ENCODE measurements at places on chromosomes 16 and 17.
A peak's percentile ranks its signal among the peaks of the same experiment; 100 is the strongest.

- no peak for DNase-seq
Measured at GRCh38 chr16:60107871-60108270, 1373.8 kb upstream of the GOT2 start.

DNA sequence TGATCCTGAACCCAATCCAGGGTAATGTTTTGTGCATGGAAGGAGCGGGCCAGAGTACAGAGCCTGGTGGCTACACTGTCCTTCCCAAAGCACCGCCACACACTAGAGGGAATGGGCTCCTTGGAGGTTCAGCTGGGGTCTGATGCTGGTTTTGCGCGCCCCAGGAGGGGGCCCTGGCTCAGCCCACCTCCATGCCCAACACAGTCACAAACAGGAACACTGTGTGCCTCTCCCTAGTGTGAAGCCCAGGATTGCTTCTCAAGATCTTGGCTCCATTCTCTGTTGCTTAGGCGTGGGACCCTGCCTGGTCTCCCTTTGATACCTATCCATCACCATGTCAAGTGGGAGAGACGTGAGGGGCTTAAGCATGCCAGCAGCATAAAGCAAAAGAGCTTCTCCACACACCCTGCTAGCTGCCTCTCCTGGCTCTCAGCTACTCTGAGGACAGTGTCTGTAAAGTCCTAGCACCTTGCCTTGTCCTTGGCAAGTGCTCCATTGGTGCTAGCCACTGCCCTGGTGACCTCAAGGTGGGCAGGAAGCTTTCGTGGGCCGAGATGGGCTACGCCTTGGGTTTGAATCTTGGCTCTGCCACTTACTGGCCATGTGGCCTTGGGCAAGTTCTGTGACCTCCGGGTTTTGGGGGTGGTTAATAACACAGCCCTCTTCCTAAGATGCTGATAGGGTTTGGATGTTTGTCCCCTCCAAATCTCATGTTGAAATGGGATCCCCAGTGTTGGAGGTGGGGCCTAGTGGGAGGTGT lies 122.2 kb downstream of the C16orf78 start:
- DNase-seq = no peak

- DNase-seq = no peak
Measured at GRCh38 chr16:17744921-17745572, 274.3 kb upstream of the XYLT1 start.

DNA sequence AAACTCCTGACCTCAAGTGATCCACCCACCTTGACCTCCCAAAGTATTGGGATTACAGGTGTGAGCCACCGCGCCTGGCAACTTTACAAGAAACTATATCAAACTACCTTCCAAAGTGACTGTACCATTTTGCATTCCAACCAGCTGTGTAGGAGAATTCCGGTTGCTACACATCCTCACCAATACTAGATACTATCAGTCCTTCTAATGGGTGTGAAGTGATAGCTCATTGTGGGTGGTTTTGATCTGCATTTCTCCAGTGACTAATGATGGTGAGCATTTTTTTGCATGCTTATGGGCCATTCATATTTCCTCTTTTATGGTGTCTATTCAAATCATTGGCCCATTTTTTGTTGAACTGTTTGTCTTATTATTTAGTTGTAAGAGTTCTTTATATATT lies 37.7 kb downstream of the SCNN1B start:
- no peak for DNase-seq

DNA sequence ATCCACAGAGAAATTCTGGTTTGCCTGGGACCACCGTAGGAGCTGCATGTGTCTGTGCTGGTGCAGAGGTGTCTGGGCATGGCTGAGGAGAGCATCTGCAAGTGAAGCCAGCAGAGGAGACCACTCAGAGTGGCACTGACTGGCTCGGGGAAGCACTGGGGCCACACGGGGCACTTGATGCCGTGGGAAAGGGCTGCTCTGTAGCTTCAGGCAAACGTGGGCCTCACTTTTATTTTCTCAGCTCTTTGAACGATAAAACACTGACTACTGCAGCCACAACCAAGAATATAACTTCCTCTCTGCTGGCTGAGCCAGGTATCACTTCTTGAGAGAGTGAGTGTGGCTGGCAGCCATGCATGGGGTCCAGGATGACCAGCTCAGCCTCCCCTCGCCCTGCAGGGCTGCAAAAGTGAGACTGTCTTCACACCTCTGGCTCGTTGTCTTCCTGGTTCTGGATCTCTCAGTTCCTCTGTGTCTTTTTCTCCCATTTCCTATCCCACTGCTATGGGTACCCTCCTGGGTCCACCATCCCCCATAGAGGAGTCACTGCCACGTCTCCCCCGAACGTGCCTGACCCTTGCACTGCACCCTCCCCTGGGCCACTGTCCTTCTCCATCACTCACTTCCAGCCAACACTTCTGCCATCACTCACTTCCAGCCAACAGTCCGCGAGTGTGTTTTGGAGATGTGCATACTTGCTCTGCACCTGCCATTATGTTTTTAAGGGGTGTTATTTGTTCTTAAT lies 201.4 kb upstream of the CHMP6 start:
- peak; percentile 18 for DNase-seq

DNA sequence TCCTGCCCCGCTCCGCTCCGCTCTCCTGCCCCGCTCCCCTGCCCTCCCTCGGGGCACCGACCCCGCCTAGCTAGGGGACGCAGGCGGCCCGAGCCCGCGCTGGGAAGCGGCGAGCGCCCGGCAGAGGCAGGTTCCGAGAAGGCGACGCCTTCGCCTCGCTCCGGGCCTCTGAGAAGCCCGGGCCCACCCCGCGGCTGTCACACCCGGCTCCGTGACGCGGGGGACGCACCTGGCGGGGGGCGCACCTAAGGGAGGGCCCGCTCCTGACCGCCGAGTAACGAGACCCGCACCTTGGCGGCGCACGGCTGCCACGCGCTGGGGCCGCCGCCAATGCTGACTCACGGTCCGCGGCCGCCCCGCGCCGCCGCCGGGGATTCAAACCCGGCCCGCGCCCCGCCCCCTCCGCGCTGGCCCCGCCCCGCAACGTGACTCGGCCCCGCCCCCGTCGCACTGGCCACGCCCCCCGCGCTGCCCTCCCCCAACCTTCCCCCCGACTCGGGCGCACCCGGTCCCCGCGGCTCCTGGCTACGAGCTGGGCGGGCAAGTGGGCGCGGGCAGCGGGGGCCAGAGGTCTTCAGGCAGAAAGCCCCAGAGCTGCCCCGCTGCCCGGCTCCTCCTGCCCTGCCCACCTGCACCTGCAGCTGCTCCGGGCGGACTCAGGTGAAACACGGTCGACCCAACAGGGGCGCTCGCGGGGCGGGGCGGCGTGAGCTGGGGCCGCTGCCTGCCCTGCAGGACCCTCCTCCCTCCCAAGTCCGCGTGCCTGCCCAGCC lies 27.8 kb downstream of the GNPTG start:
- peak; percentile 73 for DNase-seq

- DNase-seq = no peak
Measured at GRCh38 chr16:88875703-88876234, 9.3 kb upstream of the PABPN1L start.

DNA sequence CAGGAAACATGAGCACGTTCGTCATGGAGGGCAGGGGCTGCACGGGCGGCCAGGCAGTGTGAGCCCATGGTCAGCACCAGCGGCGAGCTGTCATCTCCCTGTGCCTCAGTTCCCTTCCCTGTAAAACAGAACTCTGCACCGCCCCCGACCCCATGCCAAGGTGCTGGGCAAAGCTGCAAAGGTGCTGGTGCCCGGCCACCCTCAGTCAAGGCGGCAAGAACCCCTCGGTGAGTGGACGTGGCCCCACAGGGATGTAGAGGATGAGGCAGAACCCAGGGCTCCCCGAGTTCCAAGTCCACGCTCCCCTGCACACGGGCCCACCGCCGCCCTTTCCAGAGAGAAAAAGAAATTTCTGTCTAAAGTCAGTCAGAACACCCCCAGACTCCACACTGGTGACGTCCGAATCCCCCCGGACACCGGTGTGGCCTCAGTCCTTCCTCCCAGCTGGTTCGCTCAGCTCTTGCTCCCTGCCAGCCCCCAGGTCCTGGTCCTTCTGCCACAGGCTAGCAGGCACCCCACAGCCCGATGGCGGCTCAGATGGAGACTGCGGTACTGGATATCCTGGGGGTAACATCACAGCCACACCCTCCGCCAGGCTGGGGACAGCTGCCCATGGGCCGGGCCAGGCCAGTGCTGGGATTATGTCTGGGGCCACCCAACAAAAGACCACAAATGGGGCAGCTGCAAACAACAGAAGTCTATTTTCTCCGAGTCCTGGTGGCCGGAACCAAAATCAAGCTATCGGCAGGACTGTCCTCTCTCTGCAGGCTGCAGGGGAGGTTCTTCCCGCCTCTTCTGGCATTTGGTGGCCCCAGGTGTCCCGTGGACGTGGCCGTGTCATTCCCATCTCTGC lies 14.4 kb upstream of the BAHCC1 start:
- DNase-seq = no peak

GRCh38 chr17:18949566-18949965 lies 2.4 kb upstream of the SLC5A10 start:
- DNase-seq = no peak

- no peak for DNase-seq
Measured at GRCh38 chr16:497258-497657, 30.3 kb upstream of the CAPN15 start.

DNA sequence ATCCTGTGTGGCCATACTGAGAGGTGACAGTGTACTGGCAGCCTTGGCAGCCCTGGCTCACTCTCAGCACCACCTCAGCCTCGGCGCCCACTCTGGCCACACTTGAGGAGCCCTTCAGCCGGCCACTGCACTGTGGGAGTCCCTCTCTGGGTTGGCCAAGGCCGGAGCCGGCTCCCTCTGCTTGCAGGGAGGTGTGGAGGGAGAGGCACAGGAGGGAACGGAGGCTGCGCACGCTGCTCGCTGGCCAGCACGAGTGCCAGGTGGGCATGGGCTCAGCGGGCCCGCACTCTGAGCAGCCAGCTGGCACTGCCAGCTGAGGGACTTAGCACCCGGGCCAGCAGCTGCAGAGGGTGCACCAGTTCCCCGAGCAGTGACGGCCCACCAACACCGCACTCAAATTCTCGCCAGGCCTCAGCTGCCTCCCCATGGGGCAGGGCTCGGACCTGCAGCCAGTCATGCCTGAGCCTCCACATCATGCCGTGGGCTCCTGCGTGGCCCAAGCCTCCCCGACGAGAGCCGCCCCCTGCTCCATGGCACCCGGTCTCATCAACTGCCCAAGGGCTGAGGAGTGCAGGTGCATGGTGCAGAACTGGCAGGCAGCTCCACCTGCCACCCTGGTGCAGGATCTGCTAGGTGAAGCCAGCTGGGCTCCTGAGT lies 184.4 kb upstream of the TOX3 start:
- DNase-seq = no peak

DNA sequence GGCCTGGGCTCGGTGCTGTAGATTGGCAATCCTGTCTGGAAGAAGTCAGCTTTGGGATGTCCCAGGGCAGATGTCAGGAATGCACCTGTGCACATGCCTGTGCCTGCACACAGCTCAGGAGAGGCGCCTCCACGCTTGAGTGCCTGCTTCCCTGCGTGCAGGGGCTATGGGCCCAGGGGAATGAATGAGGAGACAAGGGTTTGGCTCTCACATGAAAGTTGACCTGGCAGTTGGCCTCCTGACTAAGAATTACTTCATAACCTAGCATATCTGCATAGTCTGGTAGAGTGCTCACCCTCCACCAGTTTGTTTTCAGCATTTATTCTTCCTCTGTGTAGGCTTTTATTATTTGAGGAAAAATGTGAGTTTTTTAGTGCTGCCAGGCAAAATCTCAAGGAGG lies 50.0 kb downstream of the PLD6 start:
- DNase-seq = no peak

- no peak for DNase-seq
Measured at GRCh38 chr16:3838600-3839401, 41.7 kb downstream of the CREBBP start.

- no peak for DNase-seq
Measured at GRCh38 chr17:10879190-10879836, 41.4 kb upstream of the PIRT start.

GRCh38 chr17:19730843-19731242 lies 14.5 kb upstream of the SLC47A2 start:
- DNase-seq = no peak

DNA sequence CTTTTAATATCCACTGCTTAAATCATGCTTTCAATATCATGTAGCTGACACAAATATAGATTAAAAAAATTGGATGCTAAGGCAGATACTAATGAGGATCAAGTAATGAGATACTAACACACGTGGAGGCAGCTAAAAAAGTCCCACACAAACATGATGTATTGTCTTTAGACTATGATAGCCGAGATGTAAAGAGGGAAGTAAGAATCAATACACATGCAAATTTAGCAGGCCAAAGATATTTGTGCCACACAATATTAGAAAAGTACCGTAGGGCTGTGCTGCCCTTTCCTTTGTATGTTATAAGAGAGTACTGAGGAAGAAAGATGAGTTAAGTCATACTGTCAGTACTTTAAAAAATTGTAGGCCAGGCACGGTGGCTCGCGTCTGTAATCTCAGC lies 51.4 kb upstream of the STAC2 start:
- no peak for DNase-seq

- no peak for DNase-seq
Measured at GRCh38 chr16:73025151-73025855, 22.6 kb downstream of the ZFHX3 start.

DNA sequence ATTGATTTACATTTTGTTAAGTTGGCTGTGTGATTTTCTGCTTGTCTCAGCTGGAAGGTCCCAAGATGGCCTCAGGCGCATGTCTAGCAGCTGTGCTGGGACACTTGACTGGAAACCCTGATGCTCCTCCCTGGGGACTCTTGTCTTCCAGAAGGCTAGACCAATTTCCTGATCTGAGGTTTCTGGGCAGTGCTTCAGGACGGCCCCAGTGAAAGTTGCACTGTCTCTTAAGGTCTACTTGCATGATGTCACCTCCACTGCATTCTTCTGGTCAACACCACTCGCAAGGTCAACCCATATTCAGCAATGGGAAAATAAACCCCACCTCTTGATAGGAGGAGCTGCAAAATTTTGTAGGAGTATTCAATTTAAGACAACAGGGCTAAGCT lies 116.0 kb downstream of the SALL1 start:
- no peak for DNase-seq

DNA sequence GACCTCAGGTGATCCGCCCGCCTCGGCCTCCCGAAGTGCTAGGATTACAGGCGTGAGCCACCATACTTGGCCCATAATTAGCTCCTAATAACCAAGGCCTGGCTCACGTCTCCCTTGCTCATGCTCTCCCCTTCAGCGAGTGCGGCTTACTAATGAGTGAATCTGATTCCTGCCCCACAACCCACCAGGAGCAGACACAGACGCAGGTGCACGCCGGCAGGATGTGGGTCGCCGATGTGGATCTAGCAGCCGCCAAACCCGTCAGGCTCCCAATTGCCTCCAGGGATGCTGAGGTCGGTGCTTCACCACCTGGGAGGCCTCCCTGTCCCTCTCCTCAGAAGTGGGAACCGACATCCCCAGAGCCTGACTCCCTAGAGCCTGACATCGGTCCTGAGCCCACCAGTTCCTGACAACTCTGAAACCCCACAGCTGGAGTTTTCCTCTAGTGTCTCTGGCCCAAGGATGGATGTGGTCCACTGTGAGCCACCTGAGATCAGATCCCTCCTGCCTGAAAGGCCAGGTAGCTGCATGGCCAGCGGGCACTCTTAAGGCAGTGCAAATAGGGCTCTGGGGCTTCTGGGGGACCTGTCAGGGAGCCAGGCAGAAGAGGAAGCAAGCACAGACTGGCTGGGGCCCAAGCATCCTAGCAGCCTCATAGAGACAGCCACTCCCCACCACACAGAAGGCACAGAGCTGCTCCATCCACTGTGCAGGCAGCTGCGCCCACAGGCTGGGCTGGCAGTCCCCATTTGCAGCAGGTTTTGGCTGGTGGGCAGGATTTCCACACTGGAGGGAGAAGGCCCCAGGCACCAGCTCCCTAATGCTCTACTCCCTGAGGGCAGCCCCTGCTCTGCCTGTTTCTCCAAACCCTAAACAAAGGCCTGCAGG lies 10.8 kb downstream of the EXOC7 start:
- DNase-seq = no peak
